ENCODE measurements at places on chromosomes 7 and 10. TPM values are rescaled to one million over a fixed set of nuclear protein-coding genes. Genes with fewer than 3 reads are reported as not detected.
A peak's percentile ranks its signal among the peaks of the same experiment; 100 is the strongest.

LIPJ gene
- polyA plus RNA-seq = 0.01 TPM

C7orf57 gene
- polyA plus RNA-seq = not detected

AQP1 gene
- 19.1 TPM for polyA plus RNA-seq

SHH gene
- polyA plus RNA-seq = 3.9 TPM

OR2F1 gene
- polyA plus RNA-seq = not detected

DNA sequence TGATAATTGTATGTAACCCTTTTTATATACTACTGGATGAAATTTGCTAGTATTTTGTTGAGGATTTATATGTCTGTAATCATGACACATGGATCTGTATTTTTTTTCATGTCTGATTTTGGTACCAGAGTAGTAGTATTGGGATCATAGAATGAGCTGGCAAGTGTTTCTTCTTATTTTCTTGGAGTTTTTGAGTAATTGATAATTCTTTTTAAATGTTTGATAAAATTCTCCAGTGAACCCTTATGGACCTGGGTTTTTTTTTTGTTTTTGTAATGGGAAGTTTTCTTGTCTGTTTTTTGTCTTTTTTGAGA, 28.4 kb downstream of the ZNF33A start:
- H3K4me1 ChIP-seq = no peaks in the 10 kb centered on the region
- H3K4me3 ChIP-seq = no peak overlapping the region
- peaks cover 34% of the 10 kb centered on the region for H3K36me3 ChIP-seq
- no peaks in the 10 kb centered on the region for H3K27me3 ChIP-seq
- no peak overlapping the region for H3K27ac ChIP-seq

GRCh38 chr10:69051303-69051702, 36.6 kb upstream of the SRGN start:
- no peaks in the 10 kb centered on the region for H3K27me3 ChIP-seq
- H3K27ac ChIP-seq = peak overlapping the region; percentile 37
- no peak overlapping the region for H3K4me3 ChIP-seq
- H3K36me3 ChIP-seq = no peaks in the 10 kb centered on the region
- no peaks in the 10 kb centered on the region for H3K4me1 ChIP-seq

GRCh38 chr10:1420661-1421362, 316.5 kb downstream of the ADARB2 start:
- no peaks in the 10 kb centered on the region for H3K36me3 ChIP-seq
- peaks cover 5% of the 10 kb centered on the region for H3K27me3 ChIP-seq
- H3K27ac ChIP-seq = no peak overlapping the region
- peak overlapping the region; percentile 4 for H3K4me3 ChIP-seq
- peaks cover 15% of the 10 kb centered on the region for H3K4me1 ChIP-seq
- peak; percentile 66 for DNase-seq

DNA sequence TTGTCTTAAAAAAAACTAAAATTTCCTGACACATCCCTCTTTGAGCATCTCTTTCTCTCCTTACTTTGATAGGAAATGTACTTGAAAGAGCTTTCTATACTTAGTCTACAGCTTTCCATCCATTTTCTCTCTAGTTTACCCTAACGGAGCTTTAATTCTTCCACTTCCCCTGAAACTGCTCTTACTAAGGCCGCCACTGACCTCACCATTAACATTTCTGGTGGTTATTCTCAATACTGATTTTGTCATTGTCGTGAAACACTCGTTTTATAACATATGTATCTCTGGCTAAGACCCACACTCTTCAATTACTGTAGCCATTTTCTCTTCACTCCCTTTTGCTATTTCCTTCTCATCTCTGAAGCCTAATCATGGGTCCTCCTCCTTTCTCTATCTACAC, 262.0 kb upstream of the FERD3L start:
- no peak overlapping the region for H3K4me3 ChIP-seq
- no peak overlapping the region for H3K27ac ChIP-seq
- H3K27me3 ChIP-seq = no peaks in the 10 kb centered on the region
- no peaks in the 10 kb centered on the region for H3K4me1 ChIP-seq
- no peak for DNase-seq

DNA sequence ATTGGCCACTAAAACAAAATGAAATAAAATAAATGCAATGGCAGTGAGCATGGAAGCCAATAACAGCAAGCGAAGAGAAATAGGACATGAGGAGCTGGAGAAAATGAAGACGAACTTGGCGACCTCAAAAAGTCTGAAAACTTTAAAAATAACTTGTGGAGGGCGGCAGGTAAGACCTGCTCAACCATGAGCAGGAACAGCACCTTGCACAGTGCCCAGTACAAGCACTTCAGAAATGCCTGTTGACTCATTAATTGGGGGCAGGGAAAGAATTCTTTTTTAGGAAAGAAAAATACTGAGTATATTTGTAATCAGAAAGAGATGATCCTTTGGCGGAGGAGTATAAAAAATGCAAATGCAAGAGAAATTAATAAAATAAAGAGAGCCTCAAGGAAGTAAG, 78.0 kb downstream of the XPNPEP1 start:
- no peak for DNase-seq
- no peaks in the 10 kb centered on the region for H3K36me3 ChIP-seq
- H3K27me3 ChIP-seq = no peaks in the 10 kb centered on the region
- H3K27ac ChIP-seq = no peak overlapping the region

DNA sequence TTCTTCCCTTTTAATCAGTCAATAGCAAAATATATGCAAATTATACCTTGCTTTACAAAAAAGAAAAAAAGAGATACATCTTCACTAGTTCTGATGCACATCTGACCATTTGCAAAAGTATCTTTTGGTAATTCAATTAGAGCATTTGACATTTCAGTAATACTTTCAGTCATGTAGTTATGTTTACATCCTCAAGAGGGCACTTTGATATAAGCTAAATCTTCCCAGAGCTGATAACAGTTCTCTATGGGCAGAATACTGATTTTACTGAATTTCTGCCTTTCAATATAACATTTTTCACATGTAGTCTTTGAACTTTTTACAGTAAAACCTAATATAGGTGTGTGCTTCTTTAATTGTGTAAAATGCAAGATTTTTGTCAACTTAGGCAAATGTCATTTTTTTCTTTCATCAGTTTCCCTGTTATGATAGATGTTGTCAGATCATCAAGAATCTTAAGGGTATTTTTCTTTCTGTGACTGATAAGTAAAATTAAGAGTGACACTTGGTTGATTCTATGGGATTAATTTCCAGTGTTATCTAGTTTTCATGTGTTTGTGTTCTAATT, 703.5 kb upstream of the SEMA3D start:
- H3K4me1 ChIP-seq = no peaks in the 10 kb centered on the region
- no peak overlapping the region for H3K27ac ChIP-seq
- H3K4me3 ChIP-seq = no peak overlapping the region
- no peaks in the 10 kb centered on the region for H3K27me3 ChIP-seq
- H3K36me3 ChIP-seq = no peaks in the 10 kb centered on the region
- DNase-seq = no peak

DNA sequence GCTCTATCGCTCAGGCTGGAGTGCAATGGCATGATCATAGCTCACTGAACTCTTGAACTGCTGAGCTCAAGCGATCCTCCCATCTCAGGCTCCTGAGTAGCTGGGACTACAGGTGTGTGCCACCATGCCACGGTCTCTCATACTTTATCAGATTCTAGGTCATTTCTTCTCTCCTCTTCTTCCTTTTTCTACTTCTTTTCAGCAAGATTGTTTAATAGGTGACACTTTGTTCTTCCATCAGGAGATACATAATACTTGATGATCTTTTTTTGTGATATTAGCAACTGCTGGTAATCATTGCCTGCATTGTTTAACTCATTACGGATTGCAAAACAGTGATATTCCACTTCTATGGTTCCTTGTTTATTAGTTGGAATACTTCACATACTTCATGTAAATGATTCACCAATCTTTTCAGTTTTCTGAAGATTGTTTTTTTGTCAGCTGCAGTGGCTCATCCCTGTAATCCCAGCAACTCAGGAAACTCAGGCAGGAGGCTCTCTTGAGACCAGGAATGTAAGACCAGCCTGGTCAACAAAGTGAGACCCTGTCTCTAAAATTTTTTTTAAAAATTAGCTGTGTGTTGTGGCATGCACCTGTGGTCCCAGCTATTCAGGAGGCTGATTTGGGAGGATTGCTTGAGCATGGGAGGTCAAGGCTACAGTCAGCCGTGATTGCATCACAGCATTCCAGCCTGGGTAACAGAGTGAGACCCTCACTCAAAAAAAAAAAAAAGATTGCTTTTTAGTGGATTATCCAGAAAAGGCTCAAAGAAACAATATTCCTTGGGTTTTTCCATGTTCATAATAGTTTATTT, 36.2 kb upstream of the CHST3 start:
- no peak overlapping the region for H3K4me3 ChIP-seq
- DNase-seq = no peak
- no peaks in the 10 kb centered on the region for H3K4me1 ChIP-seq
- no peaks in the 10 kb centered on the region for H3K36me3 ChIP-seq
- no peaks in the 10 kb centered on the region for H3K27me3 ChIP-seq
